ENCODE measurements at places on chromosomes 5 and 9.

DNA sequence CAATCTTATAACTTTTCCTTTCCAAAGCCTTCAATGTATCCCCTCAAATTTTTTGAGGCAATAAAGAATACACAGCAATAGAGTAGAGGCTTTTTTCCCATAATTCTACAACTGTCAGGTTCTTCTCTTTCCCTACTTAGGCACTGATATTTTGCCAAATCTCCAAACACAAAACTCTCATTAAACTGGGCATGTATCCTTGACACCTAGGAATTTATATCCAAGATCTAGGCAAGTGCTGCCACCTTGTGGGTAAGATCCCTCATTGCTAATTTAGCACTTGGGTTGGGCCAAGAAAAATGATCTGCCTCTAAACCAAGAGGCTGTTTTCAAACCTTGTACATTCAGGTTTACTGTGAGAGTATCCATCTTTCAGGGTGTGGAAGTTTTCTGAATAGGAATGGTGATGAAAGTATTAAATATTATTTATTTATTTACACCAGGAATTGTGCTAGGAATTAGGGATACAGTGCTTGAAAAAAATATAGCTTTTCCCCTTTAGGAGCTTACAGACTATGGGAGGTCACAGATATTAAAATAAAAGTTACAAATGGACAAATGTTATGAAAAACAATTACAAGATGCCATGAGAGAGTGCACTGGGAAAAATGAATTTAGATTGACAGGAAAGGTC lies 17.6 kb downstream of the TSTD2 start:
- DNase-seq: peak; percentile 62

GRCh38 chr5:15026011-15026893 lies 154.7 kb upstream of the ANKH start:
- DNase-seq: no peak

- DNase-seq: no peak
Observed at GRCh38 chr5:131393498-131393968, 129.7 kb downstream of the CDC42SE2 start.

- DNase-seq: peak; percentile 64
Observed at GRCh38 chr9:83544002-83544698, 5.9 kb upstream of the FRMD3 start.

GRCh38 chr5:149424371-149425315 lies 45.6 kb upstream of the IL17B start:
- no peak for DNase-seq

DNA sequence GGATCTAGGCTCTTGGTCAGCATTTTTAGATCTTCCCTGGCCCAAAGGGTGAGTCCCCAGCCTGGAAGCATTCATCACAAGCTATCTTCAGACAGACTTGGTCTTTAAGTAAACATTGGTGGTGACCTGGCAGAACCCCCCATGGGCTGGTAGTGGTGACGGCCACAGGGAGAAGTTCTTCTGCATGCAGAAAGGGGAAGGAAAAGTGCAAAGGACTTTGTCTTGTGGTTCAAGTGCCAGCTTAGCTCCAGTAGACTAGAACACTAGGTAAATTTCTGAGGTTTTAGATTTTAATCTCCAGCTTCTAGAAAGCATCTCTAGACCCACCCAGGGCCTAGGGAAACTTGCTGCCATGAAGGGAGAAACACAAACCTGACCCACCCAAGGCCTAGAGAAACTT lies 584.0 kb downstream of the CHSY3 start:
- DNase-seq: peak; percentile 45

GRCh38 chr5:143416411-143416810 lies 12.9 kb upstream of the NR3C1 start:
- DNase-seq: no peak

GRCh38 chr5:148268566-148268965 lies at the start of gene SPINK13:
SPINK13 (plus strand) TSS chr5:148268794; CDS start chr5:148270073, 1,279 bp downstream.
- DNase-seq: no peak

DNA sequence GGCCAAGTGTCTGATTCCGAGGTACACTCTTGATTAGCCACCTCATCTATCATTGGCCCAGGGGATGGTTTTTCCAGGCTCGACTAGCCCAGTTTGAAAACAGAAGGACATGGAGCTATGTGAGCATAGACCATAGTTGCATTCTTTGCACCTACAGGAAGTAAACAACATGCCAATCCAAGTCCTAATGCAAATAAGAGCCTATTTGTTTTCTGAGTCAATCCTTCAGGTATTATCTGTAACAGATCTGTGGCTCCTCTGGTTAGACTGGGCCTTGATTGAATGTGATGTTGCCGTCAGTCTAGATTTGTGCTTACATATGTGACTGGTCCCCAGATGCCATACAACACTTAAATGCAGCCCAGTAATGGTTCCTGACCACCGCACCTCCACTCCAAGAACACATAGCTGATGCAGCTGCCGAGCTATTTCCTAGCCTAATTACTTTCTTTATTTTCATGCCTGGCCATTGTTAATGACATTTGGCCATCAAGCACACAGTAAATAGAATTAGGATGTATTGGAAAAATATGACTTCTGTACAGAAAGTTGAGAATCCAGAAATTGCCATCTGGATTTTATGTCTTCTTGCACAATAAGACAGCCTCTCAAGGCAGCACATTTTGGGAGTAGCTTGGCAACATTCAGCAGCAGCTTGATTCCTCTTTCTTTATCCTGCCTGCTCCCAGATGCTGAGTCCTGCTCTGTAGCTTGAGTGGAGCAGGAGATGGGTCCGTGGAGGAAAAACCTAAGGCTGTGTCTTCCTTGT lies 29.5 kb upstream of the ARHGAP26 start:
- no peak for DNase-seq

GRCh38 chr5:1486271-1486670 lies 37.5 kb downstream of the LPCAT1 start:
- no peak for DNase-seq

GRCh38 chr9:87519461-87519860 lies 21.8 kb downstream of the DAPK1 start:
- DNase-seq: no peak

DNA sequence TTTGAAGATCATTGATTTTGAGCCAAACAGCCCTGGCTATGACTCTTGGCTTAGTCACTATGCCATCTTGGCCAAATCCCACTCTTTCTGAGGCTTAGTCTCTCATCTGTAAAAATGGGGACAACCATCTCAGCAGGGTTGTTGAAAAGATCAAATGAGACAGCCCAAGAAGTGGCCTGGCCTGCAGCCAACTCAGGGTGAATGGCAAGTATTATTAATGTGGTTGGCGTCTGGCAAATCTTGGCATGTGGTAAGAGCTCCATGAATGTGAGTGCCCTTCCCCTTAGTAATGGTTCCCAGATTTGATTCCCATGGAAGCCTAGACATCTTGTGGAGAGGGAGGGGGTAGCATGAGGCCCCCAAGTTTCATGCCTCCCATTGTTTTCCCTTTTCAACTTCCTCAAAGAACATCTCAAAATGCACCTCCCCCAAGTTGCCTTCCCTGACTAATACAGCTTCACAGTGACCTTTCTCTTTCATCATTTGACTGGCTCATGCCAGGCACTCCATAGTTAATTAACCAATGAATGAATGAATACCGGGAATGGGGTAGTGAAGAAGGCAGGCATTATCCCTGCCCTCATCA lies 11.8 kb upstream of the TGFBI start:
- no peak for DNase-seq

- DNase-seq: no peak
Observed at GRCh38 chr9:103471241-103471640, 476.1 kb downstream of the CYLC2 start.

DNA sequence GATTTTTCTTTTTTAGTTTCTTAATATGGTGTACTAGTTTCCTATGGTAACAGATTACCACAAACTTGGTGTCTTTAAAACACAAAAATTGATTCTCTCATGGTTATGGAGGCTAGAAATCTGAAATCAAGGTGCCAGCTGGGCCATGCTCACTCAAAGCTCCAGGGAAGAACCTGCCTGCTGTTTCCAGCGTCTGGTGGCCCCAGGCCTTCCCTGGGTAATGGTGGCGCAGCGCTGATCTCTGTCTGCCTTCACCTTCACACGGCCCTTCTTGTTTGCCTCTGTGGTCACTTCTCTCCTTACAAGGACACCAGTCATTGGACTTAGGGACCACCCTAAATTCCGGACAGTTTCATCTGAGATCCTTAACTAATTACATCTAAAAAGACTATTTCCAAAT lies 70.5 kb upstream of the GFPT2 start:
- no peak for DNase-seq

GRCh38 chr5:135156715-135157404 lies 122.8 kb upstream of the PITX1 start:
- no peak for DNase-seq

DNA sequence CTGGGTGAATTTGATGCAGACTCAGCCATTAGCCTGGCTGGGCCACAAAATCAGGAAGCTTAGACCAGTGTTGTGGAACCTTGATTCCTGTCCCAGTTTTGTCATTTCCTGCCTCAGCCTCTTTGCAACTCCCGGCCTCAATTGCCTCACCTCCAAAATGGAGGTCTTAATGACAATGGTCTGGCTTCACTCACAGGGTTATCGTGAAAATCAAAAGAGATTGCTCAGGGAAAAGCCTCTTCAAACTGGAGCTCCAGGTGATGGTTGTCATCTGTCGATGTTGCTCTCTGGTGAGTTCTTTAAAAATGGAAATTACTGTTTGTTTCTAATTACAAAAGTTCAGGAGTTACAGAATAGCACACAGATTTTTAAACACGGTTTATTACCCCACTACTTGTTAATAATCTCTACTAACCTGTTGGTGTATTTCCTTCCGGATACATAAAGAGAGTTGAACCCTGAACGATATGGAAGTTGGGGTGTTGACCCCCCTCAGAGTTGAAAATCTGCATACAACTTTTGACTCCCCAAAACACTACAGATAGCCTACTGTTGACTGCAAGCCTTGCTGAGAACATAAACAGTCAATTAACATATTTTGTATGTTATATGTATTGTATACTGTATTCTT lies 109.9 kb upstream of the CPEB4 start:
- DNase-seq: peak; percentile 64

DNA sequence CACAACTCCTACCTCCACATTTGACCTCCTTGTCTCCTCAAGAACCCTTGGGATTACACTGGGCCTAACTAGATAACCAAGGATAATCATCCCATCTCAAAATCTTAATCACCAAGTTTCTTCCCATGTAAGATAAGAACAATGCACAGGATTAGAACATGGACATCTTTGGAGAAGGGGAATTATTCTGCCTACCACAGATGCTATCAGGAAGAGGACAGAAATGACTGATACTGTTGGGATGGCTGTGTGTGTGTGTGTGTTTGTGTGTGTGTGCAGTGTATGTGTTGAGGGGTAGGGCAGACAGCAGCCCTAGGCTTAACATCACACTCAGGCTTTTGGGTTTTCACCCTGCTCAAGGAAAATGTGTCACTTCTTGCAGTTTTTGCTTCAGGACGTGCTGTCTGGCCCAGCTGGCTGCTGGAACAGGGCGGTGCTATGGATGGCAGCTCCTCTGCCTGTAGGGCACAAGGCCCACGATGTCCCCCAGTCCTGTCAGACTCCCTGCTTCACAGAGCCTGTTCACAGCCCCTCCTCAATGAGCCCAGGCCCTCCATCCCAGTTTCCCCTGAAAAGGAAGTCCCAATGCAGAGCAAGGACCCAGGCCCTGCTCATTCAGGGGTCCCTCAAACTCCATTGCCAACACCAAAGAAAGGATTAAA lies 7.7 kb downstream of the CA9 start:
- DNase-seq: no peak

DNA sequence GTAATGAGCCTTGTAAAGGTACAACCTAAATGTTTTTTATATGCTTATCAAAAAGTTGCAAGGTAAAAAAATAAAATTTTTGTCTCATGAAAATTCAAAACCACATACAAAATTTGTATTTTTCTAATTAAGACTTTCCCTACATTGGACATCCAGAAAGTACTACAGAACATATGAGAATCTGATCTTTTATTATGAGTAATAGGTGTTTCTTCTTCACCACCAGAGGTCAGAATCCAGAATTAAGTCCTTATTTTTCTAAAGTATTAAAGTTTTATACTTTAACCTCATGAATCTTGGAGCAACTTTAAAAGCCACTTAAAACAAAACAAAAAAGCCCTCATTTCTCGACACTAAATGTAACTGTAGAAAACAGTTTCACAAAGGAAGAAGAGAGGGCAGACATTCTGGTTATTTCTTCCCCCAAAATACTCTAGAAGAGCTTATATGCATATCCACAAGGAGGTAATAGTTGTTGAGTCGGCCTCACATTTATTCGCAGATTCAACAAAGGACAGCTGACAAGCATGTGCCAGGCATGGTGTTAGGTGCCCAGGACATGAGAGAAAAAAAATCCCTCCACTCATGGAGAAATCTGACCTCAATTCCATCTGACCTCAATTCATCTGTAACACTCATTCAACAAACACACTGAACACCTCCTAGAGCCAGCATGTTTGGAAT lies 69.3 kb downstream of the MLLT3 start:
- no peak for DNase-seq

DNA sequence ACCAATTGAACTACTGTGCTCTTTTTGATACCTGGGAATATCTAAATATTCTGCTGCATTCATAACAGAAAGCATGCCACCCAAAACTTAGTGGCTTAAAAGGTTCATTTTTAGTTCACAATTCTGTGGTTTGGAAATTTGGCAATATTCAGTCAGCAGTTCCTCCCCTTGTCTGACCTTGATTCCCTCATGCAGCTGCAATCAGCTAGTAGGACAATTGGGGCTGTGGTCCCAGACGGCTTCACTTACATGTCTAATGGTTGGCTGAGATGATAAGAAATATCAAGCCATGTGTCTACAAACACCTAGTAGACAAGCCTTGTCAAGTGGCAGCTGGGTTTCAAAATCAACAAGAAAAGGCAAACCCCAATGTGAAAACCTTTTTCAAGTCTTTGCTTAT lies 51.3 kb downstream of the ANXA1 start:
- DNase-seq: no peak

DNA sequence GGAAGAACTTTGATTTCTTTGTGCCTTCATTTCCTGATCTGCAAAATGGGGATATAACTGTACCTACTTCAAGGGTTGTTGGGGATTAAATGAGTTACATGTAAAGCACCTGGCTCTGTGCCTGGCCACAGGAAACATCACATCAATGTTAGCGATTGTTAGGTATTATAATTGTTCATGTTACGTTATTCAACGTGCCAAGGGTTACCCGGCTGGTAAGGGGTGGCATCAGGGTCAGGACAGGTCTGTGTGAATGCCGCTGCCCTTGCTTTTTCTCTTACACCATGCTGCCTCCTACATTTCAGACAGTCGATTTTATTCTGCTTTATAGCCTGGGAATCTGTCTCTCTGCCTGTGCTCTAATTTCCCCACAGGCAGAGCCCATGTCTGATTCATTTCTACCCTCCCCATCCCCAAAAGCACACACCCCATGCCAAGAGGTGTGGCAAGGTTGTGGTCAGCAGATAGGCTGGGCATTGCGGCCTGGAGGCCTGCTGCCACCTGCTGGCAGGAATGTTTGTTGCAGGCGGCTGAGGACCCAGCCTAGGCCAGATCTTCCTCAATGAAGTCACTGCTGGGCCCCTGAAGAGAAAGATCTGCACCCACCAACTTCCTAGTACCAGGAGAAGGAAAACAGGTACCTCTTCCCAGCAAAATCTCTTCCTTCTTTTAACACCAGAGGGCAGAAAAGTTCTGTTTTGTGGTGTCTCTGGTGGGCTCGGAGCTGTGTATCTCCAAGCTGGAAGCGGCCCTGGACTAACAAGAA lies 5.3 kb downstream of the ANKS6 start:
- peak; percentile 51 for DNase-seq

- no peak for DNase-seq
Observed at GRCh38 chr9:114300153-114300845, 22.6 kb upstream of the ORM1 start.
